HFFc6 (cell line): ENCODE measurements at places on chromosomes 2 and 18. TPM values are rescaled to one million over a fixed set of nuclear protein-coding genes. Genes with fewer than 3 reads are reported as not detected.
A peak's percentile ranks its signal among the peaks of the same experiment; 100 is the strongest.

- no peak for DNase-seq
These were observed 204.7 kb downstream of the INSIG2 start for GRCh38 chr2:118292991-118293390.

SH2D6 gene
- 0.52 to 0.60 TPM in 2 of 3 replicates, not detected in the other for total RNA-seq

SERPINB12 gene
- total RNA-seq = not detected in 3 replicates

DNA sequence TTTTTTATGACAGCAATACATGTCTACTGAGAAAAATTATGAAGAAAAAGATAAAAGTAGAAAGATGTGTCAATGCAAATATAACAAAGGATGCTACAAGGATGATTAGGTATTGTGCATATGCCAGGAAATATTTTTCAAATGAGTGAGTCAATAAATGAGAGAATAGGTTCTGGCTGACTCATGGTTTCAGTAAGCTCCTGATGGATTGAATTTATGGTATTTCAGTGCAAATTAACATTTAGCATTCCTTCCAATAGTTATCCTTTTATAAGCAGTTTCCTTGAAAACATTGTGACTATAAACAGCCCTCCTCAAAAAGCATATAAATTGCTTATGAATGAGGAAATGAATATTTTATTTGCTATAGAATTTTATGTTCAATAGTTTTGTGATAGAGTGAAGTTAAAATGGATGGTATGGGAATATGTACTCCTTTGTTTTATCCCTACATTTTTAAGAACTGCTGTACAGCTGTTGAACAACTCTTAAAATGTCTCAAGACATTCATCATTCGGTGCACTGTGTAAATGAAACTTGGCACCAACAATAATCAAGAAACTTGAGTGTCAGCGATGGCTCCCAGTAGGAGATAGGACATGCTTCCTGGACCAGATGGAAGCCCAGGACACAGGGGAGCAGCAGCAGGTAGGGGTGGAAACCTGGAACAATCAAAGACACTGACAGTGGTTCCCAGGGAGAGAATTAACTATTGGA is 144.7 kb downstream of the PMAIP1 start:
- peak; percentile 80 for DNase-seq

DNA sequence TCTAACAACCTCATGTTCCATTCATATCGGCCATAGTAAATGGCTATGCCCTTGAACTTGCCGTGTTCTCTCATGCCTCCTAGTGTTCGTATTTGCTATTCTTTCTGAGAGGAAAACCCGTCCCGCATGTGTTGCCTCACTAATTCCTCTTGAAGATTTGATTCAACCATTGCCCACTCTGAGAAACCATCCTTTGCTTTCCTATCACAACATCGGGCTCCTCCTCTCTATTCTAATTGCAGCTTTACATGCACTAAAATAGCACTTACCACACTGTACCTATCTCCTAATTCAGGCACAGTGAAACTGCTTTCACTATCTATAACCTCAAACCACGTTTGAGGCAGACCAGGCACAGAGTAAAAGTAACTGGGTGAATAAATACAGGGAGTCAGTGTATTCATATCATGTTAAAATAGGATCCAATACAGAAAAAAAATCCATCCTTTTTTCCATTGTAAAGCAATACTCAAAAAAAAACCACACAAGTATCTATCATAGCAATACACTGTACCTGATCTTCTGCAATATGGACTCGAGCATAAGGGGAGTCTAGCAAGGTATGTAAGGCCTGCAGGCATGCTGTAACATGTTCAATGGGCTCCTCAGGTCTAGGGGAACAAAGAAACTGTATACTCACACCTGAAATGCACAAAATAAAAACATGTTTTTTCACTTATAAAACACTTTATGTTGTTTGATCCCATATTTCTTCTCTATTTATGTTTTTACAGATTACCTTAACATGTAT is 39.0 kb upstream of the STRN start:
- no peak for DNase-seq

IFIH1 gene
- 1.1 and 1.7 TPM in 2 replicates for total RNA-seq

LIMS2 gene
- 53.0 to 65.0 TPM (median 57.9 TPM) in 3 replicates for total RNA-seq

GRCh38 chr18:78908462-78909260 is 71.0 kb upstream of the SALL3 start:
- DNase-seq = no peak

DNA sequence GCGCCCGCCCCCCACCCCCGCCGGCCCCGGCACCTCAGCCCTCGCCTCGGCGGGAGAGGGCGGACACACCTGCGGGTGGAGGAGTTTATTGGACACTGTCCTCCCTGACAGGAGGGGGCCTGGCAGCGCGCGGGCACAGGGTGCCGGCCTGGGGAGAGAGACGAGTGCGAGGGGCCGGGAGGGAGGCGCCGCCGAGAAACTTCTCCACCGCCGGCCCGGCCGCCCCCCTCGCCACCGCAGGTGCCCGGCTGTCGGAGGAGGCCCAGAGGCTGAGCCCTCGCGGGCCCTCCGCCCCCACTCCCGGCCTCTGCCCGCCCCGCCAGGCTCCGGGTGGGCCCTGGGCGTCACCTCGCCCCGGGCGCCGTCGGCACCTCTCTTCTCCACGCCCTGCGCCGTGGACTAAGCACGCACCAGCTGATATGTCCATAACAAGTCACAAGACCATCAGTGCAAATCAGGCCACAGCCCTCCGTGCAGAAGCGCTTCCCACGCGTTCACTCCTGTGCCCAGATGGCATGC is 311.3 kb downstream of the CELF4 start:
- DNase-seq = no peak

DNA sequence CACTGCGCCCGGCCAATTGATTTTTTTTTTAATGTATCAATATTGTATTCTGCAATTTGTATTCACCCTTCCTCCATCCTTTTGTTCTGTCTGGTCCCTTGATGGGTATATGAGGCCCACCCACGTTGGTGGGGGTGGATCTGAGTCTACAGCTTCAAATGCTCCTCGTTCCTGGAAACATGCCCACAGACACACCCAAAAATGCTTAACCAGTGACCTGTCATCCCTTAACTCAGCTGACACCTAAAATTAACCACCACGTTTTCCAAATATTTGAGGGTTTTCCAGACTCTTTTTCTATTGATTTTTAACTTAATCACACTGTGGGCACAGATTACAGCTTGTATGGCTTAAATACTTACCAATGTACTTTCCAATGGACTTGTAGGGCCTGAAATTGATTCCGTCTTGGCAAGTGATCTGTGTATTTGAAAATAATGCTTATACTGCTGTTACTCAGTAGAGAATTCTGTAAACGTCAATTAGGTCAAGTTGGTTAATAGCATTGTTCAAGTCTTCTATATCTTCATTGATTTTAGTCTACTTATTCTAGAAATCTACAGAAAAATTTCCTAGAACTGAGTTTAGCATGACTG is 34.4 kb upstream of the CYP27C1 start:
- DNase-seq = peak; percentile 39

DNA sequence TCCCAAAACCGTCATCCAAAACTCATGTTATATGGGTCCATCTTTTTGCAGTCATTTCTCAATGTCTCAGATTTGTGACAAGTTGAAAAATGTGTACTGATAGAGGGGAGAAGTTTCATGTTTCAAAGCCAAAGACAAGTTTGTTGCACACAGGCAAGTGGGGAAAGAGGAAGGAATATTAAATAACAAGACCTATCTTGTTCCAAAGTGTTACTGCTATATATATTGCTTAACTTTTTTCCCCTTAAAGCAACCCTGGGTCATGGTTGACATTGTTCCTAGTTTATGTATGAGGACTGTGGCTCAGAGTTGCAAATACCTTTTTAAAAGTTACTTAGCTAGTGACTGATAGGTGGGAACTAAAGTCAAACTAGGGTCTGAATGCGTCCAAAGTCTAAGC is 1.7 kb downstream of the ITGA4 start:
- no peak for DNase-seq

STARD6 gene
- 0.24 to 0.32 TPM in 2 of 3 replicates, not detected in the other for total RNA-seq

UGT1A8 gene
- total RNA-seq = not detected in 3 replicates

DNA sequence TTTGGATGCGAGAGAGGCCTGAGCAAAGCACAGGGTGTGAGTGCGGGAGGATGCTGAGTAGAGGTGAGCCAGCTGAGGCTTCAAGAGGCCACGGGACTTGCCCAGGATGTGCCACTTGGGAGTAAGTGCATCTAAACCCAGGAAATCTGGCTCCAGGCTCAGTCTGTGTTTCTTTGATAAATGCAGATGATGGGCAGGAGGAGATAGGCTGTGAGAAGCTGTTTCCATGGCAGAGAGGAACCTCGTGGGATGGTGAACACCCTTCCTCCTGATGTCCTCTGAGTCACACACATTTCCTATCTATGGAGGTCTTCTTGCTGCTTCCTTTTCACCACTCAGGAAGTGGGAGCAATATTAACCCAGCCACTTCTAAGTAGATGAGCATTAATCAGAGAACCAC is 38.4 kb upstream of the CELF4 start:
- no peak for DNase-seq

DNA sequence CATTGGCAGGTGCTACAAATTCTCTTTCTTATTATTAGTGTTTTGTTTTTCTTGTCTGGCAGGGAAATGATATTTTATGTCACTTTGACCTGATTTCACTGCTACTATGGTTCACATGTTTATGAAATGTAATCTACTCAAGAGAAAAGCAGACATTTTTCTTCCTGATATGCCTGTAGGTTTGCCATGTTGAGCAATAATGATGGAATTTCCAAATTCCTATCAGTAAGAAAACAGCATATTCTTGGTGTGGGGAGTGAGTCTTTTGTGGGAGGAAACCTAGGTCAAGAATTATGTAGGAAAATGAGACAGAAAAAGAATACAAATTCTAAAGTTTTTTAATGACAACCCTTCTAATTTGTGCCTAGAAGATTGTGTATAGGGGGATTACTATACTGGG is 356.4 kb downstream of the SLC4A3 start:
- DNase-seq = no peak

DNA sequence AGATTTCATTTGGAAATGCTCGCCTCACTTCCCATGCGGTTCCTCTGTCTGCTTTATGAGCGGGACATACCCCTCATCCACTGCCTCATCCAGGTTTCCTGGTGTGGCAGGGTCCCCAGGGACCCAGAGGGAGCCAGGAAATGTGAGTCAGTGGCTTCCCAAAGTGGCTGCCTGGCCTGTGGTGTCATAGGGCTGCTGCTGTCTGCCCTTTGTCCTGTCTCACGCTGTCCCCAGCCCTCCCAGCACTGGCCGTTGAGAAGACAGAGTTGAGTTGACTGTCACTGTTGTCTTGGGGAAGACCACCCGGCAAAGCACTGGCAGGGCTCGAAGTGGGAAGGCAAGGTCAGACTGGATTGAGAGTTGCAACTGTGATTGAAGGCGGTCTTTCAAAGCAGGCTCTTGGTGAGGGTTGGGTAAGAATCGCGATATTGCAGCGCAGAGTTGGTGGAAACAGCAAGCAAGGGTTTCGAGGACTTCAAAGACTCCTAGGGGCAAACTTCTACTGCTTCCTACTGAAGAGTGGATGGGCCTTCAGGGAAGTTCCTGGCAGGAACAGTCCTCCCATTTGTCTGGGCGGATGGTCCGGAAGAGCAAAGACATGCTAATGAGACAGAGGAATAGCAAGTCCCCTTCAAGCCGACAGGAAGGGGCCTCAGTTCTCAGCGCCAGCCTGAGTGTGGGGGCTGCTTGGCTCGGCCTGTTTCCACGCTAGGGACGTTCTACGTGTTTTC is 33.9 kb downstream of the RAB31 start:
- no peak for DNase-seq

RUFY4 gene
- not detected in 3 replicates for total RNA-seq

DES gene
- total RNA-seq = 0.12 to 0.45 TPM (median 0.16 TPM) in 3 replicates

DNA sequence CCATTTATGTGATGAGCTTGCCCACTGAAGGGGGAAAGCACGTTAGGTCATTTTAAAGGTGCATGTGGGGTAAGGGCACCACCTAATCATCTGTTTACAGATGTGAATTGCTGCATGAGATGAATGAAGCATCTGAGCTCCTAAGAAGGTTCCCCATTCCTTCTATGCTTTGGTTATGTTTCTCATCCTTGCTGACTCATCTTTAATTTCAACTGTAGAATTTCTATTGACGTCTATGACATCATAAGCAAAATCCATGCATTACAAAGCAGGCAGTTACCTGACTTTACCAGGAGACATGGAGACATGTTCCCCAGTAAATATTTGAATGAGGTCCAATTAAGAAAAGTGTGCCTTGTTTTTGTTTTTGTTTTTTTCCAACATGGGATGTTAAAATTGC is 2.8 kb downstream of the SNTG2 start:
- no peak for DNase-seq
